Activated T-helper 17 cell treated with anti-CD3 and anti-CD28 coated beads, Interleukin-2, amount 50 U/mL, for 72 hours (primary cell): ENCODE measurements at places on chromosomes 4 and X. TPM values are rescaled to one million over a fixed set of nuclear protein-coding genes. Genes with fewer than 3 reads are reported as not detected.

DNA sequence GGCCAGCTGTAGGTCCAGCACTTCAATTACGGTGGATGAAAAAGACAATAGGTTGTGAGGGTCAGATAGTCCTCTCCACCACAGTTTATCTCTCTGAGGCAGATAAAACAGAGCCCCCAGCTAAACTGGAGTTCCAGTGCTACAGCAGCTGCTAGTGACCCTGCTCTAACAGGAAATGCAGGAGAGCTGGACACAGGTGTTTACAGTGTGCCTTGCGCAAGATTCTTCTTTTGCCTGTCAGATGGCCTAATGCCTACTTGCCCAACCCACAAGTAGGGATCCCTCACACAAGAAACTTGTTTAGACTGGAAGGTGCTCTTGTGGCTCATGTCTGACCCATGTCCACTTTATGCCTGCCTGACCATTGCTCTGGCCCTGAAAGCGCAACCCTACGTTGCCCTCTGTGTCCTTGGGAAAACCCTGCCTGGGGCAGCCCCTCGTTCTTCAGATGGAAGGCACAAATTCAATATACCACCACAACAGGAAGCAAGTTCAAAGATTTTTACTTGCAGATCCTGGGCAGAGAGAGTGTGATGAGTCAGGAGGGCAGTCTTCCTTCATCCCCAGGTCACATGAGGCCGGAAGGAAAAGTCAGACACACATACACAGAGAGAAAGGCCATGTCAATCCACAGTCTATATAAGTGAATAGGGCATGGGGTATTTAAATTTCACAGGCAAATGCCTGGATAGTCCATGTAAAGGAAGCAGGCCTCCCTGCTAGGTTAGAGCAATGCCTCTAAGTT is 105.1 kb upstream of the ADGRL3 start:
- no peak overlapping the region for H3K4me3 ChIP-seq
- H3K36me3 ChIP-seq: no peaks in the 10 kb centered on the region
- no peaks in the 10 kb centered on the region for H3K27me3 ChIP-seq
- H3K4me1 ChIP-seq: no peaks in the 10 kb centered on the region
- H3K27ac ChIP-seq: no peak overlapping the region

GRCh38 chrX:69031181-69031580 is 134.1 kb downstream of the PJA1 start:
- H3K36me3 ChIP-seq: no peaks in the 10 kb centered on the region
- no peak overlapping the region for H3K27ac ChIP-seq

GRCh38 chr4:67343199-67343598 is 202.1 kb downstream of the CENPC start:
- no peak for ATAC-seq
- H3K4me3 ChIP-seq: no peak overlapping the region
- no peak overlapping the region for H3K27ac ChIP-seq
- H3K4me1 ChIP-seq: no peaks in the 10 kb centered on the region

DNA sequence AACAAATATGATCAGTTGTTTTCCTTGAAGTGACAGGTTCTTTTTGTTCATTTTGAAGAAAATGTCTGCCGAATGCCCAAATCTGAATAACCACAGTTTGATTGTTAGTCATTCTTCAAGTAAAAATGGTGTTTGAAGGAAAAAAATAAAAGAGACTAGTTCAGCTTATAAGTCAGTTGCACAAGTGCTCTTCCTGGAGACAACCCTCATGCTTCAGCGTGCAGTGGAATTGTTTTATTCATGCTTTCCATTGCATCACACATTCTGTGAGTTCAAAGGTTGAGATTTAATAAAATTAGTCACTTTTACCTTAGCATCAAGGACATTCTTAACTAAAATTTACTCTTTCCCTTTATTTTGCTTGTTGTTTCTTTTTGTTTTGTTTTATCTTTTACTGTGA is 404.9 kb downstream of the ZNF674 start:
- ATAC-seq: no peak
- no peak overlapping the region for H3K27ac ChIP-seq
- H3K27me3 ChIP-seq: no peaks in the 10 kb centered on the region
- H3K4me3 ChIP-seq: no peak overlapping the region
- no peaks in the 10 kb centered on the region for H3K36me3 ChIP-seq
- no peaks in the 10 kb centered on the region for H3K4me1 ChIP-seq

DNA sequence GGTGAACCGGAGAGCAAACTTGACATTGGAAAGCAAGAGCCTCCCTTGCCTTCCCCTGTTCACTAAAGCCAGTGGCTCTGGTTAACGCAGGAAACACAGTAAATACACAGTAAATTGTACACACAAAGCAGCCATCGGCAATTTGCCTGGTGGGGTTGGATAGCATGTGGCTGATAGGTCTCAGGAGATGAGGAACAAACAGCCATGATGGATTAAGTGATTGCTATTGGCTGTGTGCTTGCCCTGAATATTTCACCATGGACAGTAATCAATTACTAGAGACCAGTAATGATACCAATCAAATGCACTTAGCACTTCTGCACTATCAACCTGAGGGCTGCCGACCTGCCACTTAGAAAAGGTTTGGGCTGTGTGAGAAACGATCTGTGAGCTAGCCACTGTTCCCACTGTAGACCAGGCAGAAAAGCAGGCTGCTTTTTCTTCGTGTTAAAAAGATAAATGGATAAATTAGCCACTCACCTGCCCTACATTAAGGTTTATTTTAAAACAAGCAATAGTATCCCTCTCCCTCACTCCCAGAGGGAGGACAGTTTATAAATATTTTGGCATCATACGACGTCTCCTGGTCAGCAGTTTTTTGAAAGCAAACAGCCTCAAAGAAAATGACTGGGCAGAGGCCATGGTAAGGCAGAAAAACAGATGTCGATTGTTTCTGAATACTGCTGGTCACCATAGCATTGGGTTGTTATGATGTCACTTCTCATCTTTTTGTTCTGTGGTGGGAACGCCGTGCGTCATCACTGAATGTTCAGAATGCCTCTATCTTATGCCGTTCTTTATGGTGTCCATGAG is 167.1 kb downstream of the MAML3 start:
- H3K4me3 ChIP-seq: no peak overlapping the region
- H3K36me3 ChIP-seq: no peaks in the 10 kb centered on the region
- H3K27ac ChIP-seq: no peak overlapping the region
- H3K4me1 ChIP-seq: peaks cover 6% of the 10 kb centered on the region
- ATAC-seq: no peak

DNA sequence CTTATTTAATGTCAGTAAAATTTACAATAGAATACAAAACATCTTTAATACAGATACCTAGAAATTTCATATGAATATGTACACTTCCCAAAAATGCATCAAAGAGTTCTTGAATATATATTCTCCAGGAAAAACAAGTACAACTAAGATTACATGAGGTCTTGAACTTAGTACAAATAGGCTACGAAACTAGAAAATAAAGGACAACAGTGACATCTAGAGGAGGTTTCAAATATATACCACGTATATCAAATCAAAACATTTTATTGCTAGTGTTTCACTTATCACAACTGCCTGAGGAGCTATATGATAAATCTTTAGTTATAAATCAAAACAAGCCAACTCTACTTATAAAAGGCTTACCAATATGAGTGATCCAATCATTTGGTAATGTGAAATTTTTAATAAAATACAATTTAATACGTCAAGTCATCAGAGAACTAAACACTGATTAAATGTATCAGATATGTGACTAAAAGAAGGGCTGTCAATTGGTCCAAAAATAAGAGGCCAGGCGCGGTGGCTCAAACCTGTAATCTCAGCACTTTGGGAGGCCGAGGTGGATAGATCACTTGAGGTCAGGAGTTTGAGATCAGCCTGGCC is 36.6 kb downstream of the ANAPC10 start:
- no peak overlapping the region for H3K27ac ChIP-seq
- peak; percentile 26 for ATAC-seq
- H3K4me1 ChIP-seq: peaks cover 12% of the 10 kb centered on the region
- H3K36me3 ChIP-seq: peaks cover 21% of the 10 kb centered on the region
- no peaks in the 10 kb centered on the region for H3K27me3 ChIP-seq
- no peak overlapping the region for H3K4me3 ChIP-seq

DNA sequence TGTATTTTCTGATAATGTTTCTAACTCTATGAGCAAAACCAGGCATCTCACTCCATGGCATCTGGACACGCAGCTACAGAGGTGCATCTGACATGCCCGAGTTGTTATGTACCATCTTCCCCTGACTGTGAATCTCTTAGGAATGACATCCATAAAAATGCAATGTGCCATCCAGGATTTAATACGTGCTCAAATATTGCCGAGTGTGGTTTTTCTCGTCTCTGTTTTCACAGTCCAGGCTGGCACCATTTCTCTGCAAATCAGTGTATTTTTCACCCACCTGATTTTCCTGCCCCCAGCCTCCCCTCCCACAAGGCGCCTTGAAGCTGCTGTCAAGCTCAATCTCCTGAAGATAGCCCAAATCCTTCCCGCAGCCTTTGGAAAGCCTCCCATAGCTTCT is 154.6 kb downstream of the DHRSX start:
- no peaks in the 10 kb centered on the region for H3K4me1 ChIP-seq
- no peak for ATAC-seq
- no peak overlapping the region for H3K27ac ChIP-seq
- peaks cover 48% of the 10 kb centered on the region for H3K36me3 ChIP-seq

- H3K36me3 ChIP-seq: peaks cover 6% of the 10 kb centered on the region
- no peak overlapping the region for H3K4me3 ChIP-seq
- no peak for ATAC-seq
- H3K27ac ChIP-seq: no peak overlapping the region
These were observed 9.0 kb downstream of the HAND2 start for GRCh38 chr4:173520921-173521466.

Gene EPHA5
- total RNA-seq: not detected

Gene CDS1
- total RNA-seq: 0.16 TPM
